Left cardiac atrium (tissue), 4 donors: ENCODE measurements at places on chromosomes 1 and 21. TPM values are rescaled to one million over a fixed set of nuclear protein-coding genes. Genes with fewer than 3 reads are reported as not detected.

The RWDD3 gene
- total RNA-seq: 17.7 TPM

The HES2 gene
- total RNA-seq: not detected

The SPRR2D gene
- total RNA-seq: not detected

The LRRIQ3 gene
- total RNA-seq: 0.29 TPM

The MATN1 gene
- not detected for total RNA-seq

The RBP7 gene
- total RNA-seq: 29.9 TPM

The RNU1-4 gene
- 15,401 TPM for total RNA-seq

The C1orf185 gene
- not detected for total RNA-seq

The NPPA gene
- total RNA-seq: 58,150 TPM

The DAB1 gene
- total RNA-seq: 0.91 TPM

The CHIA gene
- total RNA-seq: not detected

The VAV3 gene
- 2.5 TPM for total RNA-seq

The IL10 gene
- 5.1 TPM for total RNA-seq

The CDA gene
- total RNA-seq: 6.5 TPM

The AZIN2 gene
- total RNA-seq: 1.8 TPM

The MAEL gene
- total RNA-seq: 2.9 TPM

The ORC1 gene
- 0.94 TPM for total RNA-seq

The HNRNPCL4 gene
- total RNA-seq: not detected

The MYBPHL gene
- 239 TPM for total RNA-seq

The FAM167B gene
- 5.5 TPM for total RNA-seq

The TRMT1L gene
- total RNA-seq: 23.9 TPM

The JTB gene
- 89.6 TPM for total RNA-seq

The FGR gene
- total RNA-seq: 10.7 TPM
